Activated naive CD8-positive, alpha-beta T cell treated with anti-CD3 and anti-CD28 coated beads, Interleukin-2, amount 10 ng/mL, durations not matched to agents 7 days and 5 days (primary cell): ENCODE measurements at places on chromosomes 11 and 22. TPM values are rescaled to one million over a fixed set of nuclear protein-coding genes. Genes with fewer than 3 reads are reported as not detected.

Gene MOV10L1
- total RNA-seq = not detected

Gene INPPL1
- total RNA-seq = 166 TPM

Gene MMP1
- total RNA-seq = not detected

Gene PLEKHB1
- total RNA-seq = 32.8 TPM

Gene BIRC3
- total RNA-seq = 55.0 TPM

Gene C11orf87
- not detected for total RNA-seq

Gene SLC22A25
- total RNA-seq = not detected

Gene ATG13
- total RNA-seq = 70.0 TPM

Gene ACR
- total RNA-seq = not detected

Gene TEX54
- total RNA-seq = not detected
